ENCODE measurements at places on chromosomes 12 and 14. TPM values are rescaled to one million over a fixed set of nuclear protein-coding genes. Genes with fewer than 3 reads are reported as not detected.

PMCH gene
- total RNA-seq = not detected

EMP1 gene
- total RNA-seq = 1,519 TPM

RBM25 gene
- total RNA-seq = 76.5 TPM

HPD gene
- 2.2 TPM for total RNA-seq

DPPA3 gene
- total RNA-seq = not detected

CLEC2B gene
- 17.1 TPM for total RNA-seq

FAM222A gene
- total RNA-seq = 2.7 TPM

IL22 gene
- not detected for total RNA-seq

BMP4 gene
- total RNA-seq = 6.5 TPM

NID2 gene
- total RNA-seq = 66.2 TPM

ITGA7 gene
- total RNA-seq = 536 TPM

TRPV4 gene
- 3.5 TPM for total RNA-seq

IL23A gene
- 0.55 TPM for total RNA-seq

CCDC196 gene
- total RNA-seq = not detected

GALNT16 gene
- total RNA-seq = 14.9 TPM

OLR1 gene
- total RNA-seq = 6.2 TPM

MYL6B gene
- 41.3 TPM for total RNA-seq

P2RX2 gene
- total RNA-seq = not detected

LPAR5 gene
- total RNA-seq = 2.5 TPM

CMTM5 gene
- not detected for total RNA-seq

OR6C76 gene
- not detected for total RNA-seq

LRRC9 gene
- not detected for total RNA-seq

A2M gene
- total RNA-seq = 996 TPM

TRIM9 gene
- total RNA-seq = 1.3 TPM

LGALS3 gene
- total RNA-seq = 241 TPM

E2F7 gene
- total RNA-seq = 0.22 TPM

SLC25A47 gene
- total RNA-seq = not detected

ZNF891 gene
- 1.8 TPM for total RNA-seq

CMA1 gene
- 1.4 TPM for total RNA-seq

MANSC4 gene
- not detected for total RNA-seq

GPR162 gene
- 7.0 TPM for total RNA-seq

PPP4R3A gene
- 64.4 TPM for total RNA-seq

EGLN3 gene
- total RNA-seq = 4.7 TPM

KCNH5 gene
- total RNA-seq = not detected

GPR68 gene
- total RNA-seq = 0.67 TPM

SERPINA4 gene
- total RNA-seq = not detected

CD69 gene
- total RNA-seq = 11.9 TPM

SRSF9 gene
- 120 TPM for total RNA-seq

BTBD6 gene
- total RNA-seq = 89.7 TPM

GSKIP gene
- 16.4 TPM for total RNA-seq

KRT75 gene
- total RNA-seq = not detected

RNU6-8 gene
- total RNA-seq = not detected

RPGRIP1 gene
- total RNA-seq = 0.80 TPM

SLC17A8 gene
- total RNA-seq = not detected

LGR5 gene
- 0.22 TPM for total RNA-seq

MIS18BP1 gene
- 21.0 TPM for total RNA-seq

CLEC1B gene
- not detected for total RNA-seq

PLEKHD1 gene
- 0.19 TPM for total RNA-seq

ANKRD33 gene
- total RNA-seq = not detected

LTB4R2 gene
- total RNA-seq = 7.2 TPM

PSMD9 gene
- total RNA-seq = 54.7 TPM
